ENCODE measurements at places on chromosomes 5 and 9. TPM values are rescaled to one million over a fixed set of nuclear protein-coding genes. Genes with fewer than 3 reads are reported as not detected.

Gene LRRC19
- total RNA-seq = not detected

DNA sequence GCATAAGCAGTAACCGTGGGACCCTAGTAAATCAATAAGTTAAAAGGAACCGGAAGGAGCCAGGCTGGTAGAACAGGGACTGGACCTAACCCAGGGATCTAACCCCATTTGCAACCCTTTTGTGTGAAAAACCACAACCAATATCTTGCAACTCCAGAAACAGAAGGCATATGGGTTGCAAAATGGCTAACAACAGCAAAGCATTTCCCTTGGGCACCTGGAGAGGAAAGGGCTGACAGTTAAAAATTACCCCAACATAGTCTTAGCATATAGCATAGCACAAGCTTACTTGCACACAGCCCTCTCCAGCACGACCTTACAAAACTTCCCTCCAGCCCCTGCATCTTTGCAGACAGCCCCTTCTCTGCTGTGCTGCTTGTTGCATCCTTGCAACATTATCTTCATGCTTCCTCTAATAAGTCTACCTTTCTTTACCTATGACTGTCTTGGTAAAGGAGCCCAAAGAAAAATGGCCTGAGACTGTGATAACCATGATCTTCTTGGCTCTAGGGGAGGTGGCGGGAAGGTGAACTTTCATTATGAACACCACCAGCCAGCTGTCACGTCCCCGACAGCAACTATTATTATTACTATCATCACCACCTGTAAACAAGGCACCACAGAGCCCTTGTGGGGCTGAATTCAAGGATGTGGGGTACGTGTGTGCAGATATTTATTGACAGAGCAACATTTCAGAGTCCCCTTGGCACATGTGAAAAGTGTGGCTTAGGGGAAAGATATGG, 49.8 kb downstream of the PRRC1 start:
- no peak overlapping the region for H3K27ac ChIP-seq
- no peak overlapping the region for H3K4me3 ChIP-seq
- DNase-seq = no peak
- H3K27me3 ChIP-seq = no peaks in the 10 kb centered on the region
- H3K36me3 ChIP-seq = no peaks in the 10 kb centered on the region

DNA sequence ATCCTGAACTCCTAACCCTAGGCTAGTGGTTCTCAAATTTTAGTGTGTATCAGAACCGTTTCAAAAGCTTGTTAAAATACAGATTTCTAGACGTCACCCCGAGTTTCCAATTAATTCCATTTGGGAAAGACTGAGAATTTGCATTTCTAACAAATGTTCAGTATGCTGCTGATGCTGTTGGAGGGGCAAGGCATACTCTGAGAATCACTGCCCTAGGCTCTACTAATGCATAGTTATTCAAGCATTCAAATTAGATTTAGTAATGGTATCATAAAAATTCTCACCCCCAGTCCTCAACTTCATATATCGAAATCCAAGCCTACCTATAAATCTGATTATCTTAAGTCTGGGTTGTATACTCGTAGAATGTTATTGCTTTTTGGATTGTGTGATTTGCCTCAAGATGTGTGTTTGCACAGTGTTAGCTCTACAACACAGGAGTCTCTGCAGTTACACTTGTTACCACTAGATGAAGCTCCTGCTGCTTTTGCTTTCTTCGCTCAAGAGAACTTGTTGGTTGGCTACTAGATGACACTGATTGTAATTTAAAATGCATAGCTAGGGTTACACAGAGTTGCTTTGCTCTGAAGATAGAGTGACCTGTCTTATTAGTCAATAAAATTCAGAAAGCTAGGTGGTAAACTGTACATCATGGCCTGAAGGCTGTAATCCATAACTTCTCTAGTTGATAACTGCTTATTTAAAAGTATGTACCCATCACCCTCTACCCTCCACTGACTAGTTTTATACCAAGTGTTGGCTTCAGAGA, 7.5 kb upstream of the ERAP2 start:
- no peak overlapping the region for H3K4me3 ChIP-seq
- no peak overlapping the region for H3K27ac ChIP-seq
- no peaks in the 10 kb centered on the region for H3K4me1 ChIP-seq

GRCh38 chr9:74322661-74323314, 174.3 kb upstream of the RORB start:
- H3K27me3 ChIP-seq = no peaks in the 10 kb centered on the region
- no peak overlapping the region for H3K27ac ChIP-seq
- no peaks in the 10 kb centered on the region for H3K36me3 ChIP-seq
- DNase-seq = no peak

- H3K27ac ChIP-seq = no peak overlapping the region
- H3K27me3 ChIP-seq = no peaks in the 10 kb centered on the region
- no peak overlapping the region for H3K4me3 ChIP-seq
- H3K36me3 ChIP-seq = no peaks in the 10 kb centered on the region
- no peaks in the 10 kb centered on the region for H3K4me1 ChIP-seq
- no peak for DNase-seq
Observed at GRCh38 chr5:117249086-117249815, 674.6 kb upstream of the SEMA6A start.

Gene CDH9
- not detected for total RNA-seq

GRCh38 chr9:74487395-74487794, 9.7 kb upstream of the RORB start:
- no peaks in the 10 kb centered on the region for H3K4me1 ChIP-seq
- H3K4me3 ChIP-seq = no peak overlapping the region
- no peak overlapping the region for H3K27ac ChIP-seq
- DNase-seq = no peak
- H3K27me3 ChIP-seq = no peaks in the 10 kb centered on the region

Measured in ovary (tissue), 10 donors.